Left forelimb (tissue), 1 donor: ENCODE measurements at places on chromosomes 4 and X.

GRCh38 chr4:106753426-106753825 is 282.7 kb downstream of the DKK2 start:
- no peak for DNase-seq

DNA sequence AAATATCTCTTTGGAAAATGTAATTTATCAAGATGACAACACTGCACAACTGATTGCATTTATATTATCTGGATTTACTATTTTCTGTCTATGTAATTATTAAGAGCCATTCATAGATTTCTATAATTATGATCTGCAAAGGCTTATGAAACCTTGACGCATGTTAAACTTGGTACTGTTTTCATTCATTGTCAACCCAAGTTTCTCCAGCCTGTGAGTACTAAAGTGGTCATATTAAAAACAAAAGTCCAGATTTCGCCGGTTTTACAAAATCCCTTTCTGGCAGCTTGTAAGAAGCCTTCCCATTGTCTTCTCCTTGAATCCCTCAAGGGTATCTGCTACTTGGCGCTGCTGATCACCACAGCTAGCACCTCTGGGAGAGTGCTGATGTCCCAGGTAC is 19.7 kb upstream of the GRPR start:
- no peak for DNase-seq

GRCh38 chr4:41199788-41200187 is 14.6 kb downstream of the APBB2 start:
- DNase-seq, result no peak

- DNase-seq, result no peak
Measured at GRCh38 chr4:16195209-16195608, 31.1 kb downstream of the TAPT1 start.

- DNase-seq, result no peak
Measured at GRCh38 chr4:107299646-107300045, 263.5 kb upstream of the DKK2 start.

DNA sequence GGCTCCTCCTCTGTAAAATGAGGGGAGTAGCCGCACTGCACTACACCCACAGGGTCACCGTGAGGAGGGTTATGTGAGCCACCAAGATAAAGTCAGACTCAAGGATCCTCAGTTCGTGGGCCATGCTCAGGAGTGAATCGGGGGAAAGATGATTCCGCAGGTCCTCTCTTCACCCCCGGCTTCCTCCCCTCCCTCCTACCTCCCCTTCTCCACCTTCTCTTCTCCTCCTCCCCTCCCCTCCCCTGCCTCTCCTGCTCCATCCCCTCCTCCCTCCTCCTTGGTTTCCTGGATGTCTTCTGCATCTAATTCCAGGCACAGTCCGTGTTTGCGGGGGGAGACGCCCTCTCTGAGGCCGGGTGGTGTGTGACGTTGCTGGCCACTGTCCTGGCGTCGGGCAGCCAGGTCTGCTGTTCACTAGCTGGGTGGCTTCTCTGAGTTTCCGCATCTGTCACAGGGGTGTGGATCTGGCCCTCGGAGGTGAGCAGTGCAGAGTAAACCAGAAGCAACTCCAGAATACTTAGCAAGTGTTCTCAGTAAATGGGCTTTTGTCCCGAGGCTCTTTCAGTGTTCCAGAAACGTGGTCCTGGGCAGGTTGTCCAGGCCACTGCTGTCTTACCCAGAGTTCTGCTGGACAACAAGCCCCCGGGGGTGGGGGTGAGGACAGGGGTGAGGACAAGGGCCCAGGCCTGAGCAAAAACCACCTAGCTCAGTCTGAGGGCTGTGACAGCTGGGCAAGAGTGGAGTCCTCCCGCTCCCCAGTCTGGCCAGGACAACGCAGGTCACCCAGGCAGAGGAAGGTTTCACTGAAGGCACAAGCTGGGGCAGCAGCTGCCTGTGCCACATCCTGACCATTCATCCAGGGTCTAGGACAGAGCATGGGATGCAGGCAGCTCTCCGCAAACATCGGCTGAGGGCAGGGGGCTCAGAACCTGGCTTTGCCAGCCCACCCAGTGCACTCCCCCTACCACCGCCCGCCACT is 92.4 kb downstream of the PPP2R2C start:
- no peak for DNase-seq

DNA sequence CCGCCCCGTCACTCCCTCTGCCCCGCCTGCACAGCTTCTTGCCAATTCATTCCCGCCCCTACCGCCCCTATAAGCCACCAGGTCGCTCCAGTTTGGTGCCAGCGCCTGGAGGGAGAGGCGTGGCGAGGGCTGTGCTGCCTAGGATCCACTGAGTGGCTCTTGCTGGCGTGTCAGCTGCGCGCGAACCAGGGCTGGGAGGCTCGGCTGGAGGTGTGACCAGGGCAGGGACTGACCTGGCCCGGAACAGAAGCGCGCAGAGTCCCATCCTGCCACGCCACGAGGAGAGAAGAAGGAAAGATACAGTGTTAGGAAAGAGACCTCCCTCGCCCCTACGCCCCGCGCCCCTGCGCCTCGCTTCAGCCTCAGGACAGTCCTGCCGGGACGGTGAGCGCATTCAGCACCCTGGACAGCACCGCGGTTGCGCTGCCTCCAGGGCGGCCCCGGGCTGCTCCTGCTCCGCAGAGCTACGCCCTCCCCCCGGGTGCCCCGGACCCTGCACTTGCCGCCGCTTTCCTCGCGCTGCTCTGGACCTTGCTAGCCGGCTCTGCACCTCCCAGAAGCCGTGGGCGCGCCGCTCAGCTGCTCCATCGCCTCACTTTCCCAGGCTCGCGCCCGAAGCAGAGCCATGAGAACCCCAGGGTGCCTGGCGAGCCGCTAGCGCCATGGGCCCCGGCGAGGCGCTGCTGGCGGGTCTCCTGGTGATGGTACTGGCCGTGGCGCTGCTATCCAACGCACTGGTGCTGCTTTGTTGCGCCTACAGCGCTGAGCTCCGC is at the start of gene GPR78:
Gene GPR78, plus strand, starts transcription at position 72 of the 773 bp plus-strand sequence. Its CDS starts 591 bp downstream, at position 663.
- DNase-seq, result peak; percentile 81

GRCh38 chr4:118046323-118046722 is 12.0 kb downstream of the NDST3 start:
- DNase-seq, result no peak

GRCh38 chrX:115968436-115969252 is 201.9 kb upstream of the AGTR2 start:
- peak; percentile 70 for DNase-seq

DNA sequence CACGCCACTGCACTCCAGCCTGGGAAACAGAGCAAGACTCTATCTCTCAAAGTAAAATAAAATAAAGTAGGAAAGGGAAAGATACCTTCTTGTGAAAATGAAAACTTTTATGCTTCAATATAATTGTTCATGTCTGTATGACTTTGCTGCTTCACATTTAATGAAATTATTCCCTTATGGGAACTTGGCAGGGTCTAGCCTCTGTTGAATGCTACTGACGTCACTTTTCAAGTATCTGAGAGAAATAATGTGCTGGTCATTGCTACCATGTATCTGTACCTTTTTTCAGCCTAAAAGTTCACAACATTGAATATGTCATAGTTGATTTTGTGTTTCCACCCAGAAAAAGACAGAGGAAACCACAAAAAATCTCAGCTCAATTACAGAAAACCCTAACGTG is 65.2 kb downstream of the PRDM5 start:
- no peak for DNase-seq

DNA sequence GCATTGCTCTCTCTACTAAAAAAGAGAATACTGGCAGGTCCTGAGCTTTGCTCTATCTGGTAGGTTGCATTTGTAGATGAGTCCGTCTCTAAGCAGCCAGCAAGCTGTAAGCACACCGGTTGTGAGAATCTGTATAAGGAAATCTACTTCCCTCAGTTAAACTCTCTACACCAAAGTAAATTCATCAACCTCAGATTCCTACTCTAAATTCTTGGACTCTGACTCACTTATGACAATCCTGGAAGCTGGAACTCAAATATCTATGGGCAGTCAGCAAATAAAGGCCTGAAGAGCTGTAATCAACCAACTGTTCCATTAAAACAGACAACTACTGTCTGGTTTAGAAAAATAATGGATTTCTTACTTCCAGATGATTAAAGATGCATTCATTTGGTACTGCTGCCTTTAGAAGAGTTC is 37.9 kb downstream of the FAT1 start:
- DNase-seq, result no peak
